ENCODE measurements at places on chromosomes 5 and 9.

GRCh38 chr9:131981116-131981776 is 98.4 kb downstream of the MED27 start:
- no peak for DNase-seq

- DNase-seq: no peak
These were observed 110.1 kb upstream of the RAD23B start for GRCh38 chr9:107172979-107173347.

GRCh38 chr5:113336975-113337374 is 97.8 kb downstream of the TSSK1B start:
- DNase-seq: no peak

DNA sequence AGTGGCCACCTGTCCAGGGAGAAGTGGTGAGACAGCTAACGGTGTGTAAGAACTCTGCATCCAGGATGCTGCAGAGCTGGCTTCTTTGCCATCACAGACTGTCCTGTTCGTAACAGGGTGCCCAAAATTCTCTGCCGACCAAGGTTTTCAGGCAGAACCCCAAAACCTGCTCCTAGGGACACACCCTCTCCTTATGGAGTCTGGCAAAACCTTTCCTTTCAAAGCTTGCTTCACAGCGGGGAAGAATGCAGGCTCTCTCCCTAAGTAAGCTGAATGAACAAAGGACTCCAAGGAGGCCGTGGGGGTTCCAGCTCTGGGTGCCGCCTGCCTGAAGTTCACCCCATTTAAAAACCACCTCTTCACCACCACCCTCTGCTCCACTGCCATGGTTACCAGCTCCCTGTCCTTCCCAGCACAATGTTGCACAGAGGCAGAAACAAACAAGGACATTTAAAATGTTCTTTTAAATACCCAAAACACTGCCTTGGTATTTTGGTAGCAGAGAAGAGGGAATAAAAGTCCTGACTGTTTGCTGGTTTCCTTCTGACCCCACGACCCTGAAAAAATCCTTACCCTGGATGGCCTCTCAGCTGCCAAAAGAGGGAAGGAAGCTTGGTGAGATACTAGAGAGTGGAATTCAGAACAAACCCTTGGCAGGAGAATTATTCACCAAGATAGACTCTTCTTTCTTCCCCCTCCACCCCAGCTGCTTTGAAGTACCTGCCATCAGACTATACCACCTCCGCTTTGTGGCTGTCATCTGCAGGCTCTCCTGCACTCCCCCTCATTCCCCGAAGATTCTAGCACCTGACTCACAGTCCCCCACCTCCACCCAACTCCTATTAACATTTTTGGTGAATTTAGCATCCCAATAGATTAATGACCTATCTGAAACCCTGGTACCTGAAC is 7.1 kb upstream of the KLF9 start:
- DNase-seq: no peak

DNA sequence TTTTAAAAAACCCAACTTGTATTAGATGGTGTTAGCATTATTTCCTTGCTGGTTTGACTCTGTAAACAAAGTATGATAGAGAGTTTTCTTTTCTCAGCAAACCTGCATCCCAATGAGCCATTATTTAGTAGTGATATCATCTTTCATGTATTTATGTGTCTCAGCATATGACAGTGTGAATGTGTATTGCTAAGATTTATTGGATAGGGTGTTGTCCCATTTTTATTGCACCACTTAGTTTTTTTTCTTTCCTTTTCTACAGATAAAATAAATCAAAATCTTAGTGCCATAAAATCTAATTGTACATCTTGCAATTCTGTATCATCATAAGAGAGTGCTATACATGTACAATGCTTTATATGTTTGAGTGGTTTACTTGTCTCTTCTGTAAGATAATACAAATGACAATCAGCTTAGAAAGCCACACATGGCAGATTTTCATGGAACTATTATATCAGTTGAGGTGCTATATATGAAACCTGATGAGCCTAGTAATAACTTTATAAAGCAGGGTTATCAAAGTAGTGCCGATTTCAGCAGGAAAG is 149.2 kb upstream of the CYLC2 start:
- DNase-seq: no peak

- no peak for DNase-seq
These were observed 2.9 kb upstream of the ARSI start for GRCh38 chr5:150305557-150305956.

DNA sequence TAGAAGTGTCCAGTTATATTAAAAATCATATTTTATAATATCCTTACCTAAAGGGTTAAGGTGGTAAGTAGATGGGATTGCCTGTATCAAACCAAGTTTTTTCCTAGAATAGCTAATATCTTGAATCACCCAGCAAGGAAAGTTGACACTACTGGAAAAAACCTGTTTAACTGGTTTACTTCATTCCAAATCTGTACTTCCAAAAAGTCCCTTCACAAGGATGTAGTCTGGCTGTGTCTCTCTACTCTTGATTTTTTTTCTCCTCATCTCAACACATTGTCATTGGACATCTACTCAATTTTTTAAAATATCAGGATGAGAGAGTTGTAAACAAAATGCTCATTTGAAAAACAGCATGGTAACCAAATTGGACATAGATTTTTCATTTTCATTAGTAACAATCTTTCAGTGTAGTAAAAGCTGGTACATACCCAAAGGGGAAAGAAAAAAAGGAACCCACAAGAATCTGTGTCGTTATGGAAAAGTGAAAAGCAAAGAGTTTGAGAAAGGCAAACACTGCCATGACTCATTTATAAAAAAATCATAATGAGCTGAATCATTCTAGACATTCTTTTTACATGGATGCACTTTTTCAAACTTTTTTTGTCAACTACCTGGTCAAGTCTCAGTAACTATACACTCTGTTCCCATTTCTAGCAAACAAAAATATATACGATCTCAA is 173.5 kb downstream of the GLIS3 start:
- no peak for DNase-seq

DNA sequence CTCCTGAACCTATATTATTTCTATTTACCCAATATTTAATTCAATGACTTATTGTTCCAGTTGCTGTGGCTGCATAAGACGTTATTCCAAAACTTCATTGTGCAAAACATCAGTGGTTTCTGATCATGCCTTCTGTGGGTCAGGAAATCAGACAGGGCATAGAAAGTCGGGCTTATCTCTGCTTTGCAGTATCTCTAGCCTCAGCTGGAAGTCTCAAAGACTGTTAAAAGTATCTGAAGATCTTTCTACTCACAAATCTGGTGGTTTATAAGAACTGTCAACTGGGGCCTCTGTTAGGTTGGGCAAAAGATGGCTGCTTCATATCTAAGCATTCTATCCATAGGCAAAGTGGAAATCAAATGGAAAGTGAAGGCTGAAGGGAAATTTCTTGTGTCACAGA is 687.7 kb upstream of the ARRDC3 start:
- DNase-seq: no peak

DNA sequence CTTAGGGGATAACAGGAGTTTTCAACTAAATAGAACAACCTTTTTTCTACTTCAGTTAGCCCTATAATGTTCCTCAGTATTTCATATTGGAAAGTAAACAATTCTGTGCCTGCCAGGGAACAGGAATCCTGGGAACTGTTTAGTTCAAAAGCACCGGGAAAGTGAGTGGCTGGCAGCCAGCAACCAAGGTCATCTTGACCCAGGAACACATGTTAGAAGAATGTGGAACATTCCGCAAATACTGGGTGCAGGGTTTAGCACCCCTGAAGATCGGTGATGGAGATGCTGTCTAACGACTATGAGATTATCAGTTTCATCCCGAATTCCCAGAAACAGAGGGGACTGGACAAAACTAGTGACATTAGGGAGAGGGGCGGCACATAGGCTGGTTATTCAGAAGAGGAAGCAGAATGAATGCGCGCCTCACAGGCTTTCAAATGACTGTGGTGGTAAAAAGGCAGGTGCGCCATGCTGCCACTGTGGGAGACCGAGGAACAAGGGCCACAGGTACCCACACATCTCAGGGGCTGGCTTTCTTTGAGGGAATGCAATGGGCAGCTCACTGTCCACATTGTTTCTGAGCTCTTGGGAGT is 51.2 kb downstream of the IPPK start:
- no peak for DNase-seq

DNA sequence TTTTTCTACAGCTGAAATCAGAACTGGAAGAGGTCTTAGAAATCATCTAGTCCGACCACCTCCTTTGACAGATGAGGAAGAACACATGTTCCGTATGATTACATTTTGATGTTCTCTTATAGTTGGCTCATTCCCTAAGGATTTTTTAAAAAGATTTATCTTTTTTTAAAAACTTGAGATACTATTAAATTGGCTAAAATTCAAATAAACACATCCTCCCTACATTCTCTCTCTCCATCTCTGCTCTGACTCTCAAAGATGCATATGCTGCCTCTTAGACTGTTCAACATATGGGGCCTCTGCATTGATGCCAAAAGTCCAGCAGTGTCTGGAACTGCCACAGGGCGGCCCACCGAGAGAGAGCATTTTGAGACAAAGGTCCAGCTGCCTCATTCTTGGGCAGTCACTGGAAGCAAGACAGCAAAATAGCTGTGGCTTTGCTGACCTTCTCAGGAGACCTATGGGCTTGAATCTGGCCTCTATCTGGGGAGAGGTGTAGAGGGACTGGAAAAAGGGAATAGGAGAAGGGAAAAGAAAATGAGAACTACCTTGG is 12.8 kb upstream of the TSSK1B start:
- no peak for DNase-seq

DNA sequence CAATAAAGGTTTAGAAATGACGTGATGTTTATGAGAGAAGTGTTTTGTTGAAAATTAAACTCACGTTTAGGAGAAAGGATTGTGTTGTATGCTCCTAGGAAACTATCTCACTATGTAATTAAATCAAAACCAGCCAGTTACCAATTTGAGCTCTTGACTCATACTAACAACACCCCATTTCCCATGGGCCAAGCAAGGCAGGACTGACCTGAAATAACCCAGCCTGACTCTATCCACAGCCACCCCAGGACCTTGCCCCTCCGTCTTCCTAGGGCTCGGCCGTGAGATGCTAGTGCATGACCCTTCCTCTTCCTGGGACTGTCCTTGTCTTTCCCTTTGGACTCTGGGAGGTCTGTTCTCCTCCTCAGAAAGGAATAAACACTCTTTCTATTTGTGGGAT is 16.4 kb downstream of the TLR4 start:
- DNase-seq: no peak

GRCh38 chr5:35938568-35939227 is at the start of gene CAPSL:
TSS of gene CAPSL (minus strand) at chr5:35938622. CDS start at chr5:35921120, 17,502 bp downstream.
- DNase-seq: no peak

GRCh38 chr5:108481355-108481931 is 99.5 kb upstream of the FBXL17 start:
- DNase-seq: no peak

GRCh38 chr5:168479166-168479565 is 7.1 kb upstream of the RARS1 start:
- no peak for DNase-seq

DNA sequence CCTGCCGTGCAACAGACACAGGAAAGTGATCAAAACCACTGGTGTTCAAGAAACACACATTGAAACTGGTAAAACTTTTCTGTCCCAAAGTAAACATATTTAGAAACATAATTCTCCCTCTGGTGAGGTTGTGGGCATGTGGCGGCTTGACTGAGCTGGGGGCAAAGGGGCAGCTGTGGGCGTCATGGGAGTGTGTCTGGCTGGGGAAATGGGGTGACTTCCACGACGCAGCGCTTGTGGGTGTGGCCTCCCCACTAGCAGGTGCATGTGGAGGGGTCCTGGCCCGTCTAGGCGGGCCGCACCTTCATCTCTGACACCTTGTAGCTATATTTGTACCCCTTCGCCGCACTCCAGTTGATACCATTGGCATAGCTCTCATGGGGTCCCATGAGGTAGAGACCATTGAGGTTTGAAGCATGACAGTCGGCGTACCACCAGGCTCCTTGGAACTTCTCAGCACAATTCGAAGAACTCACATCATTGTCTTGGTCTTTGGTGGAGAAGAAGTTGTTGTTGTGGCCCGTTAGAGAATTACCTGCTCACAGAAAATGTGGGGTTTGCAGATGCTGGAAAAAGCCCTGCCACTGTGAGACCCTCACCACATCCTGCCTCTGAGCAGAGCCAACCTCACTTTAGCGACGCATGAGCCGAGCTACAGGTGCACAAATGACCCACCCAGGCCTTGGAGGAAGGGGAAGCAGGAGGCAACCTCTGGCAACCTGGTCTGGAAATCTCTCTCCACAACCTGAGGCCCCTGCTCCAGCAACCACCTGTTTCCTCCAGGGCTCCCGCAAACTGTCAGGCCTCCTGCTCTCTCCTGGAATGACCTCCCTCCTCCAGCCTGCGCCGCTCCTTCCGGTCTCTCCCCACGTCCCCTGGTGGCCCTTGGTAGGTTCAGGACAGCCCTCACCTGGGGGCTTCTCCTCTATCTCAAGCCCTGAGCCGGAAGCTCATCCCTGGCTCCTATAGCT is 7.9 kb downstream of the FCN1 start:
- DNase-seq: no peak

- DNase-seq: no peak
These were observed 28.0 kb upstream of the ADAM19 start for GRCh38 chr5:157603333-157604190.

DNA sequence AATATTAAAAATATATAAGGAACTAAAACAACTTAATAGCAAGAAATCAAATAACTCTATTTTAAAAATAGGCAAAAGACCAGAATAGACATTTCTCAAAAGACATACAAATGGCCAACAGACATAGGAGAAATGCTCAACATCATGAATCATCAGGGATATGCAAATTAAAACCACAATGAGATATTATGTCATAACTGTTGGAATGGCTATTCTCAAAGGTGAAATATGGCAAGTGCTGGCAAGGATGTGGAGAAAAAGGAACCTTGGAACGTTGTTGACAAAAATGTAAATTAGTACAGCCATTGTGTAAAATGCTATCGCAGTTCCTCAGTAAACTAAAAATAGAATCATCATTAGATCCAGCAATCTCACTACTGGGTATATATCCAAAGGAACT is 468.5 kb downstream of the NFIB start:
- DNase-seq: no peak

- no peak for DNase-seq
These were observed 7.3 kb downstream of the CACFD1 start for GRCh38 chr9:133467101-133467500.

- DNase-seq: no peak
These were observed 18.8 kb upstream of the FAM13B start for GRCh38 chr5:138051441-138052296.

DNA sequence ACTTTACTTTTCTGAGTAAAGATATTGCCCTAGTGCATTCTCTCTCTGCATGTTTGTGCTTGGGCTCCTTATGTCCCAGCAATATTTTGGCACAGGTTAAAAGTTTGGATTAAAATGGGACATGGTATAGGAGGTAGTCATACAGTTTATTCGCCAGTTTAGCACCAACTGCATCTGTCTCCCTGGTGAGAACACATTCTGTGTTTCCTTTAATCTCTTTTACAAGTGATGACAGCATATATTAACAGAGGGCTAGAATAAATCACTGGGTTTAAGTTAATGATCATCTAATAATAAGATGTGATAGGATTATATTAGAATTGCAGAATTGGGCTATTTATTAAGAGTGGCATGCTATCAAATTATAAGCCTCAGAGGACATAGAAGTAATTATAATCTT is 550.1 kb downstream of the LRRC70 start:
- no peak for DNase-seq

GRCh38 chr9:29514862-29515261 is 1941.6 kb upstream of the C9orf72 start:
- DNase-seq: no peak

- no peak for DNase-seq
These were observed 126.7 kb downstream of the ARSB start for GRCh38 chr5:78858364-78858763.

GRCh38 chr5:145825751-145826180 is 9.4 kb downstream of the PRELID2 start:
- no peak for DNase-seq
